Heart left ventricle (tissue), 16 donors: ENCODE measurements at places on chromosomes 6 and 20. TPM values are rescaled to one million over a fixed set of nuclear protein-coding genes. Genes with fewer than 3 reads are reported as not detected.

The VWA7 gene
- polyA plus RNA-seq, result 6.2 TPM

The LHFPL5 gene
- polyA plus RNA-seq, result not detected

The HLA-DRB1 gene
- polyA plus RNA-seq, result 76.3 TPM

The HLA-DMB gene
- polyA plus RNA-seq, result 4.8 TPM

The UFL1 gene
- polyA plus RNA-seq, result 15.1 TPM

The TRIM31 gene
- not detected for polyA plus RNA-seq

The PSORS1C1 gene
- polyA plus RNA-seq, result 5.8 TPM

The NOL4L gene
- polyA plus RNA-seq, result 2.6 TPM

The TPBG gene
- polyA plus RNA-seq, result 1.0 TPM

The ZBTB12 gene
- polyA plus RNA-seq, result 2.8 TPM

The SNAP25 gene
- polyA plus RNA-seq, result 0.15 TPM

The SLC44A4 gene
- 0.07 TPM for polyA plus RNA-seq

The TPX2 gene
- 0.04 TPM for polyA plus RNA-seq

The LINC00237 gene
- polyA plus RNA-seq, result not detected

The HLA-DQA1 gene
- 8.7 TPM for polyA plus RNA-seq

The GTSF1L gene
- polyA plus RNA-seq, result not detected

The SYNDIG1 gene
- polyA plus RNA-seq, result 8.4 TPM

The NKAPL gene
- 7.2 TPM for polyA plus RNA-seq

The CLPSL2 gene
- polyA plus RNA-seq, result not detected

The SLC17A3 gene
- polyA plus RNA-seq, result not detected

The DDAH2 gene
- polyA plus RNA-seq, result 62.1 TPM

The TRDN gene
- 39.0 TPM for polyA plus RNA-seq

The ENPP3 gene
- 0.27 TPM for polyA plus RNA-seq

The COL21A1 gene
- 21.7 TPM for polyA plus RNA-seq

The PXDC1 gene
- 20.0 TPM for polyA plus RNA-seq

The SIGLEC1 gene
- polyA plus RNA-seq, result 6.1 TPM

The RHAG gene
- 0.53 TPM for polyA plus RNA-seq

The OR2H1 gene
- not detected for polyA plus RNA-seq

The MANEA gene
- 2.4 TPM for polyA plus RNA-seq

The FOXA2 gene
- polyA plus RNA-seq, result not detected

The THBD gene
- polyA plus RNA-seq, result 8.2 TPM

The TUBB2B gene
- 2.8 TPM for polyA plus RNA-seq

The CD24 gene
- polyA plus RNA-seq, result 0.42 TPM

The FAM184A gene
- polyA plus RNA-seq, result 0.18 TPM

The SLC35D3 gene
- not detected for polyA plus RNA-seq

The ID4 gene
- 3.7 TPM for polyA plus RNA-seq

The FAM83C gene
- polyA plus RNA-seq, result not detected

The GLP1R gene
- polyA plus RNA-seq, result 1.3 TPM
